ENCODE measurements at places on chromosomes 4 and X.

- DNase-seq = no peak
These were observed 140.1 kb upstream of the TRAM1L1 start for GRCh38 chr4:117225471-117225870.

- no peak for DNase-seq
These were observed 41.2 kb downstream of the ANXA5 start for GRCh38 chr4:121655320-121656268.

GRCh38 chr4:121439669-121440068 lies 58.9 kb upstream of the QRFPR start:
- DNase-seq = no peak

DNA sequence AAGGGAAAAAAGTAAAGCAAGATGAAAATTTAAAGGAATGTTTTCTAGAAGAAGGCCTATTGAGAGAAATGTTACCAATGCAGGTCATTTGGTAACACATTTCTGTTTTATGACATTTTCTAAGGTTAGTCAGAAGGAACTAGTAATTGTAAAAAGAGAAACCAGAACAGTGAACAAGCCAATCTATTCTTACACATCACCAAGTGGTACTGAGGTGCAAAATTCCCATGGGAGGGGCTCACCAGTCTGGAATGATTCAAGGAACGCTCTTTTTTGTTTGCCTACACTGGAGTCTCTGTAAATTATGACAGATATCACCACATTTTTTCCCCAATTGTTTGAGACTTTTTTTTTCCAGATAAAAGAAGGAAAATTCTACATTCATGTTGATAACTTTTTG lies 404.7 kb upstream of the CNKSR2 start:
- DNase-seq = no peak

DNA sequence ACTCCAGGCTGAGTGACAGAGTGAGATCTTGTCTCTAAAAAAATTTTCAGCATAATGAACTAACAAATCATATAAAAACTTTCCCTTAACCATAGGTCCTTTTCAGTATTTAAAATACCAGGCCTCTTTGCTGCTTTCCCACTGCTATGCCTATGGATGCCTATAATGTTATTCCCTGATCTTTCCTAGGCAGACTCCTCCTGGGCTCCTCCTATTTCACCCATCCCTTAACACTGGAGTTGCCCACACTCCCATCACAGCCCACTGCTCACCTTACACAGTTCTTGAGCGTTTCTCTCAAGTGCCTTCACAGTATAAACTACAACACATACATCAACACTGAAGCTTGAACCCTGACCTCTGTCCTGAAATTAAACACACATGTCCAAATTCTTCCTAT lies 31.6 kb downstream of the PAPSS1 start:
- DNase-seq = no peak

DNA sequence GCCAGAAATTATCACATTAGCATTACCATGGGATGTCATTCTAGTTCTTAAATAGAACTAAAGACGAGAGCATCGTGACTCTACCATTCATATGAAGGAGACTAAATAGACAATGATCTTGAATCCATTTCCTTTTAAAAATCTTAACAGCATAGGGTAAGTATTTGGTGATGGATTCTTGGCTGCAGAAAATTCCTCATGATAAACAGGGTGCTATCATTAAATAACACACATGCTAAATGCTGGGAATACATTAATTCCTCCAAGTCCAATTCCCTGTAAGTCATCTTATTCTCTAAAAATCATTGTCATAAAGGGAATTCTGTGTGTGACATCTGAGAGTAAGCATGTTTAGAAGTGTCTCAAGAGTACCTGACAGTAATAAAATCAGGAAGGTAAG lies 470.4 kb upstream of the MAGEB2 start:
- DNase-seq = no peak

DNA sequence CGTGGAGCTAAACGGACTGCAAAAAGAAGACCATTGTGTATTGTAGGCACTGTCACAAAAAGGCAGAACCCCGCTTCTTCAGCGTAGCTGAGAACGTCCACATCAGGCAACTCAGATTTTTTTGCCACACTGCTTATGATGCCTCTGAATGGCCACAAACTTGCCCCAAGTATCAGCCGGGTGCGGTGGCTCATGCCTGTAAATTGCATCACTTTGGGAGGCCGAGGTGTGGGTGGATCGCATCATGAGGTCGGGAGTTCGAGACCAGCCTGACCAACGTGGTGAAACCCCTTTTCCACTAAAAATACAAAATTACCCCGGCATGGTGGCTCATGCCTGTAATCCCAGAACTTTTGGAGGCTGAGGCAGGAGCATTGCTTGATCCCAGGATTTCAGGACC lies 14.9 kb upstream of the IL3RA start:
- no peak for DNase-seq

DNA sequence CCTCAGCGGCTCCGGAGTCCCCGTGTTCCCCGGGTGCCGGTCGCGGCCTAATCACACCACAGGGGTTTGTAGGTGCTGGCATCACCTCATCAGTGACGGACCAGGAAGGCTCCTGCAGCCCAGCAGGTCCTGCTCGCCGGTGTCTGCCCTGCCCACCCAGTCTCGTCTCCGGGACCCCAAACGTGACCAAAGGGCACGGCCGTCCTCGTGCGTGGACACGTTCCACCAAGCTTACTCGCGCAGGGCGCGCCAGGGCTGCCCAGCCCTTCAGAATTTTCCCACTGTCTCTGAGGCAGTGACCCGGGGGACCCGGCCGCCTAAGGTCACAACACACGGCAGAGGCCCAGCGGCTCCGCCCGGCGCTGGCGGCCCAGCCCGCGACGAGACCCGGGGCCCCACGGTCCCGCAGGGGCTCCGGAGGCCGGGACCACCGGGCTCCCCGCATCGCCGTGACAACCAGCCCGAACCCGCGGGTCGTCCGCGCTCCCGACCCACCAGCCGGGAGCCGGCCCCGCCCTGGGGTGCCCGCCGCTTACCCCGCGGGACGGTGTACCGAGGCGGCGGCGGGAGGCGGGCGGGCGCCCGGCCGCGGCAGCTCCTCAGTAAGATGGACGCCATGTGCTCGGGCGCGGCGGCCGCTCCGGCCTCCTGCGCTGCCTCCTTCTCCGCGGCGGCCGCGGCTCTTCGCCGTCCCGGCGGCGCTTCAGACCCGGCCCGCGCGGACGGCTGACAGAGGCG lies 454 bp downstream of the LETM1 start:
- no peak for DNase-seq

GRCh38 chr4:187103351-187103750 lies 379.7 kb upstream of the FAT1 start:
- no peak for DNase-seq

DNA sequence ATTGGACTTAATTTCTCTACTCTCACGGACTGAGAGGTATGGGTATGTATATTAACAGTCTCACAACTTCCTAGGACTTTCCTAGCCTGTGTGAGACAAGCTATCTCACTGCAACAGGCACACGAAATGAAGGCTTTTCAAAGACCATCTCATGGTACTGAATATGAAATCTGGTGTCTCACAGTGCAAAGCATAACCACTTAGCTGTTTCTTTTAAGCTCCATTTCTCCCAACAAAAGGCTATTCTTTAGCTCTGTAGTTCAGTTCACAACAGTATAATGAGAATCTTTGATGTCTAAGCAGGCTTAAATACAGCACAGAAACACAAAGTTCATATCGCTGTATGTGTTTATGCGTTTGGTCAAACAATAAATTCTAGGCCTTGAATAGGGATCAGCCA lies 116.2 kb upstream of the PCDH18 start:
- DNase-seq = no peak

DNA sequence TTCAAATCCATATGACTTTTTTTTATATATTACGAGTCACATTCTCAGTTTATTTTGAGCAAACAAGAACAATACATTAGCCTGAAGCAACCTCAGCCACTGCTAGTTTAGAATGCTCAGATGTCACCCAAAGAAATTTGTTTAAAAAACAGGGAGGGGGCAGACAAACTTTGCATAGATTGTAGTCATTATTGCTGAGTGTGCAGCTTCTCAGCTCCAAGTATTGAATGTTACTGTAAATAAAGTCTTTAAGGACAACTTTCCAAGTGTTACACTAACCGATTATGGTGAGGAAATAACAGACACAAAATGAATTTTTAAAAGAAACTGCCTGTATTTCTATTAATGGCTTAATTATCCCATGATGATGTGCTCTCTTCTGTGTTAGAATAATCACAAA lies 519.5 kb upstream of the GALNT7 start:
- DNase-seq = no peak

DNA sequence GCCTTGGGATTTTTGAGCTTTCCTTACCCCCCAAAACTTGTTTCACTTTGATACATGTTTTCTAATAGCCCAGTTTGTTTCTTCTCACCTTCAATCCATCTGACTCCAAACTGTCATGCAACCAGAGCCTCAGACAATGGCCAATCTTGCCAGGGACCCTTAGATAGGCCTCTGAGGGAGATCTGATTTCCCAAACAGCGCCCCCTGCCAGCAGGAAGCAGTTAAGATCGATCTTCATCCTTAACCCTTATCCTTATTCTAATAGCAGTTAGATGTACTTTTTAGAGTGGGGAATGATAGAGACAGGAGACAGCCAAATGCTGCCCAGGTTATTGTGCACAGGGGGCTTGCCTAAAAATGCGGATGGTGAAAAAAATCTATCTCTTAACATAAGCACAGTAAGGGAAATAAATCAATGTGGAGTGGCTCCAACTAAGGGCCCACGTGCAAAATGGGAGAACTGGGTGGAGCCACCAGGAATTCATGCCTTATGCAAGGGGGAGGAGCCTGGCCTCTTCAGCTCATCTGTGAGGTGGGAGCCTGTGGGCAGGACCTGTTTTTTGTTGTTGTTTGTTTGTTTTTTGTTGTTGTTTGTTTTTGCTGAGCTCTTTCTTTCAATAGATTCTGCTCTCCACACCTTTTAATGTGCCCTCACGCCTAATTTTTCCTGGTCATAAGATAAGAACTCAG lies 833.6 kb upstream of the AGA start:
- DNase-seq = no peak
